ENCODE measurements at places on chromosomes 16 and 17.

- DNase-seq, result no peak
These were observed 9.0 kb upstream of the NKD1 start for GRCh38 chr16:50539053-50539695.

DNA sequence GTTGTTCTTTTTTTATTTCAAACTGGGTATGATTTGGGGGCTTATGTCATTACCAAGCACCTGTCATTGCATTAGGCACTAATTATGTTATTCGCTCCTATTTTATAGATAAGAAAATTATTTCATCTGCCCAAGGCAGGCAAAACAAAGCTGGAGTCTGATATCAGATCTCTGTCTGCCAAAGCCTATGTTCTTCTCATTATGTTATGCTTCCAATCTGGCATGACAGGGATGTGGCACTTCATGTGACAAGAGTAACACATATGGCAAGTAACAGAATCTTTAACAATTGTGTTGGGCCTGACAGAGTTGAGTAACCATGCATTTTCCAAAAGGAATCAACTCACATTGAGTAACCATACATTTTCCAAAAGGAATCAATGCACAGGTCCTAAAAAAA, 61.2 kb upstream of the TOM1L1 start:
- DNase-seq, result no peak

GRCh38 chr17:29215717-29216116, 30.9 kb upstream of the CRYBA1 start:
- no peak for DNase-seq

- DNase-seq, result no peak
These were observed 17.7 kb upstream of the TOM1L1 start for GRCh38 chr17:54882950-54883349.

Measured in CD4-positive, CD25-positive, alpha-beta regulatory T cell (primary cell).